ENCODE measurements at places on chromosomes 2 and 18. TPM values are rescaled to one million over a fixed set of nuclear protein-coding genes. Genes with fewer than 3 reads are reported as not detected.

MZT2A gene
- 126 TPM for total RNA-seq

ITGB6 gene
- total RNA-seq = not detected

ITM2C gene
- 293 TPM for total RNA-seq

GAREM2 gene
- 2.8 TPM for total RNA-seq

PAX8 gene
- 3.2 TPM for total RNA-seq

PPP1R1C gene
- total RNA-seq = 5.3 TPM

SERPINB11 gene
- not detected for total RNA-seq

BARD1 gene
- 32.8 TPM for total RNA-seq

EVX2 gene
- total RNA-seq = 0.70 TPM

ANKRD12 gene
- 23.7 TPM for total RNA-seq

Measured in A673 (cell line).